ENCODE measurements at places on chromosomes 5 and 9.

DNA sequence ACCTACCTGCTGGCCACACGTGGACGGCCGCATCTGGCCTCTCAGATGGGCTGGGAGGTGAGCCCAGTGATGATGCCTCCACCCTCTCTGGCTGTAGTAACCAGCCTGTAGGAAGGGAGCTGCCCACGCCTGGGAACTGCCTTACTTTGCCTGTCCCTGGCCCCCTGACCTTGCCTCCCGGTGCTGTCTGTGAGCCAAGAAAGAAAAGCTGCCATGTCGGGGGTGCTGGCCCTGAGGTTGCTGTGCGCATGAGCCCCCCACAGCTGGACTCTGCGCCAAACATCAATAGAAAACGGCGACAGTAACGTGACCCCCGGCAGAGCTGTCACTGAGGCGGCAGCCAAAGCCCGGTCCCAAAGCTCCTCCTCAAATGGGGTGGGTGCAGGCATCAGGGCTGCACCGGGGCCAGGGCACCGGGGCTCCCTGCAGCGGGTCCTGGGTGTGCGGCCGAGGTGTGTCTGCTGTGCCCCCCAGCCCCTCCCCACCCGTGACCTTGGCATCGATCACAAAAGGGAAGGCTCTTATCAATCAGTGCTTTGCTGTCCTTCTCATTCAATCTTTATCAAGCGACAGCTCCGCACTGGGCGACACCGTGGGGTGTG, 15.3 kb upstream of the SLC9A3 start:
- DNase-seq: no peak

DNA sequence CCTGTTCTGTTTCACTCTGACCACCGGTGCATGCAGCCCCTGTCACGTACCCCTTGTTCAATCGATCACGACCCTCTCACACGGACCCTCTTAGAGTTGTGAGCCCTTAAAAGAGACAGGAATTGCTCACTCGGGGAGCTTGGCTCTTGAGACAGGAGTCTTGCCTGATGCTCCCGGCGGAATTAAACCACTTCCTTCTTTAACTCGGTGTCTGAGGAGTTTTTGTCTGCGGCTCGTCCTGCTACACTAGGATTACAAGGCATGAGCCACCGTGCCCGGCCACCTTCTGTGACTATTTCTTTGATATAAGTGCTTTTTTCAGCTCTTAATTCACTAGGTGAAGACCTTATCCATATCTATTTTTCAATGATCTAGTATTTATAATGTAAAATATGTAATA, 167.5 kb downstream of the TTC39B start:
- no peak for DNase-seq

- no peak for DNase-seq
These were observed 897 bp upstream of the HSPB3 start for GRCh38 chr5:54454602-54455001.

DNA sequence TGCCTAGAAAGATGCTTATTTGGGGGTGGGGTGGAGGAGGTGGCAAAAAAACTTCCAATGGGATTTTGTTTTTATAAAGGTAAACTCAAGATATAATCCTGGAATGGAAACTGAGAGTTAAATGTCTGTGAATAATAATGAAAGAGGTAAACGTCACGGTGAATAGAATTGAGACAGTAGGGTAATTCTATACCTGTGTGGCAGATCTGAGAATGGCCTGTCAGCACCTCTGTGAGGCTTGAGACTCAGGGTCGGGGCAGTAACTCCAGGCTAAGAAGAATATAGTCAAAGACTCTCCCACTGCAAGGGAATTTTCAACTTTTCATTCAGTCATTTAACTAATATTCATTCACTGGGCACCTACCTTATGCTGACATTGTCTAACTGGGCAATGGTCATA, 581.2 kb upstream of the ZNF608 start:
- DNase-seq: no peak

DNA sequence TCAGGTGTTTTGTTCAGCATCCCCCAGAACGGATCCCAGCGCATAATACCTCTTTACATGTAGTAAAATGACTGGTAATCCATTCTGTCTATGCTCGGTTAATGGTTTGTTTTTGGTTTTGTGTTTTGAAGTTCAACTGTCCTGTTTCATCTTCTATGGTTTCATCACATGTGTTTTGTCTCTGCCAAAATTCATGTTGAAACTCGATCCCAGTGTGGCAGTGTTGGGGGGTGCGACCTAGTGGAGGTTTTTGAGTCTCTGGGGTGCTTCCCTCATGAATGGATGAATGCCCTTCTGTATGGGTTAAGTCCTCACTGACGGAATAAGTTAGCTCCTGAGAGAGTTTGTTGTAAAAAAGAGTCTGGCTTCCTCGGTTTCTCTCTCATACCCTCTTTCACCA, 317.4 kb downstream of the KDM4C start:
- DNase-seq: no peak

GRCh38 chr5:125220284-125220683, 473.8 kb upstream of the ZNF608 start:
- DNase-seq: no peak

DNA sequence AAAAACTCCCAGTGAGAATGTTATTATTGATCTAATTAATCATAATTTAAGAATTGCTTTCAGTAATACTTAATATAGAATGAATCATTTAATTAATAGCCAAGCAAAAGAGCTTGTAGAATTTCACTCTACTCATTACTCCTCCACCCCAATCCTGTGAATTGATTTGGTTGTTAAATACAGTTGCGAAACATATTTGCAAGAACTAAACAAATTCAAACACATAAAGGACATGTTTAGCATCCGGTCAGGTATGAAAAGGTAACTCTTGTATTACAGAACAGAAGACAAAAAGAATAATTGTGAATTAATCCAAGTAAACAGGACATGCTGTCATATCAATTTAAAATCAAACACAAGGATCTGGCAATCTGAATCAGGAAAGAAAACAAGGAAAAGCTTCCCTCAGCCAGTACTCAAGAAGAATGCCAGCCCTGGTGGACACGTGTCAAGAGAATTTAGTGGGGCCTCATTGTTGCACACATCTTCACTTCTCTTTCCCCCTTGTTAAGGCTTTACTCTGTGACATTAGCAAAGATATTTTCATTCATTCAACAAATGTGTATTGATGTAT, 89.4 kb upstream of the SLC12A2 start:
- DNase-seq: no peak

DNA sequence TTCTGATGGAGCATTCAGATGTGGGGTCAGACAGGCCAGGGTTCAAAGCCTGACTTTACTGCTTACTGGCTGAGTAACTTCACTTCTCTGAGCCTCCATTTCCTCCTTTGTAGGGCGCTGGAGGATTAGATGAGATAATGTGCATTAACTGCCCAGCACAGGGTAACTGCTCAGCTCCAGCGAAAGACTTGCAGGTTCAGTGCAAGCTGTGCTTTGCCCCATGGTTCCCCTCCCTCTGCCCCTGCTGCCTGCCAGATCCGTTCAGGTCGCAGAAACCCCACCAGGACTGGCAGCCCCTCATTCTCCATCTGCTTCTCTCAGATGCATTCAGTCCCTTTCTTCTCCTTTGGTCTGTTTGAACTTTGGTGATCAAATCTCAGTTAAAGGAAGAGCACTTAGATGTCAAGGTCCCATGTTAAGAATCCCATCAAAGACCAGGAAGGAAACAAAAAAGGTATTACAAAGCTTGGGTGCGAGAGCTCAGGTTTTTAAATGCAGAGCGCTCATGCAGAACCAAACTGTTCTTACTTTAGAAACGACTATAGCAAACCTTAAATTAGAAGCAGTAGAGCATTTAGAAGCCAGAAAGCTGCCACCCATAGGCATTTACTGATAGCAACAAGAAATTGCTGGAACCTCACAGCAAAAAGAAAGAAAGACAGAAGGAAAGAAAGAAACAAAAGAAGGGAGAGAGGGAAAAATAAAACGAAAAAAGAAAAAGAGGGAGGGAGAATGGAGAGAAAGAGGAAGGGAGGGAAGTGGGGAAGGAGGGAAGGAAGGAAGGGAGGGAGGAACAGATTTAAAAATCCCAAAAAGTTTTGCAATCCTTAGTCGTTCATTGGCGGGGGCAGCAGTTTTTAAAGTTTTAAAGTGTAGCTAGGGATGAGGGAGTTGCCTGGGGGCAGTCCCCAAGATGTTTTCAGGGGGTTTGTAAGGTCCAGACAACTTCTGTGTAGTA, 23.5 kb downstream of the AFAP1L1 start:
- DNase-seq: no peak

DNA sequence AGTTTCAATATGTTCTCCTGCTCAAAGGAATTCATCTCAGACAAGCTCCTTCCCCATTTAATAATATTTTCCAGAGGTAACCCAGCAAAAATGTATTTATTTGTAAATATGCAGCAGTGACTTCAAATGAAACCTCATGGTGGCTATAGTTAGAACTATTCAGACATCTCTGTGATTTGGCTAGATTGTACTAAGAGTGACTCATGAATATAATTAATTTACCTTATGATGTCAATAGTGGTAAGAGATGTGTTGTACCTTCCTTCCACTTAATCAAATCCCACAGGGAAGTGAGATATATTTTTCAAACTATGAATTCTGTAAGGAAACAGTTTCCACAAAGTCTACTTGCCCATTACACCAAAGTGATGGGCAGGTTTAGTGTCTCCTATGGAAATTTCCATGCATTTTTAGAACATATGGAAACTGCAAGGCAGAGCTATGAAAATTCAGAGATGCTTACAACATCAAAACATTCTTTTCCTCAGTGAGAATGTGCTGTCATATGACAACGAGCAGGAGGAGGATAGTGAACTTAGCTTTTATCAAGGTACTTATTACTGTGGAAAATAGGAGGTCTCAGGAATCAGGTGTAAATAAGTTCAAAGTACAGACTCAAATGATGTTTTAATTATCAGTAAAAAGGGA, 34.0 kb upstream of the SPDL1 start:
- DNase-seq: no peak

GRCh38 chr9:85715587-85715986, 26.2 kb downstream of the AGTPBP1 start:
- DNase-seq: no peak
